A549 treated with GW870086 at 1 μM for 4 hours (cell line): ENCODE measurements at places on chromosomes 4 and X. TPM values are rescaled to one million over a fixed set of nuclear protein-coding genes. Genes with fewer than 3 reads are reported as not detected.

SLC16A2 gene
- total RNA-seq = 20.1 to 23.8 TPM (median 22.7 TPM) in 5 replicates

NDNF gene
- not detected in 5 replicates for total RNA-seq

TLR10 gene
- 0.03 TPM in 1 of 5 replicates, not detected in the others for total RNA-seq

ATOH1 gene
- not detected in 5 replicates for total RNA-seq

ARHGEF38 gene
- not detected in 5 replicates for total RNA-seq

SHROOM2 gene
- total RNA-seq = 0.45 to 0.63 TPM (median 0.48 TPM) in 5 replicates

UNC5C gene
- total RNA-seq = not detected in 5 replicates

GSTCD gene
- 3.2 to 7.7 TPM (median 5.8 TPM) in 5 replicates for total RNA-seq

ADH1C gene
- total RNA-seq = not detected in 5 replicates

HSD17B13 gene
- total RNA-seq = 0.06 to 0.10 TPM (median 0.07 TPM) in 3 of 5 replicates, not detected in the others

CXCL11 gene
- total RNA-seq = 0.13 to 0.19 TPM (median 0.15 TPM) in 3 of 5 replicates, not detected in the others

CLCN5 gene
- 1.4 to 3.6 TPM (median 3.0 TPM) in 5 replicates for total RNA-seq

ANOS1 gene
- 0.02 to 0.07 TPM (median 0.02 TPM) in 4 of 5 replicates, not detected in the other for total RNA-seq

BBS12 gene
- total RNA-seq = 2.3 to 3.4 TPM (median 2.8 TPM) in 5 replicates

FAM9C gene
- total RNA-seq = 0.13 TPM in 1 of 5 replicates, not detected in the others
